ENCODE measurements at places on chromosomes 1 and 21. TPM values are rescaled to one million over a fixed set of nuclear protein-coding genes. Genes with fewer than 3 reads are reported as not detected.

GRCh38 chr1:40661678-40662077 lies 3.8 kb downstream of the RIMS3 start:
- no peak for DNase-seq

- DNase-seq, result no peak
Observed at GRCh38 chr1:165551469-165551868, 7.7 kb downstream of the LRRC52 start.

The TMEM52 gene
- total RNA-seq, result 1.9 TPM

The GUCA2B gene
- total RNA-seq, result not detected

The TRIM67 gene
- total RNA-seq, result not detected

The NUP210L gene
- 0.10 TPM for total RNA-seq

The PCP4 gene
- 4.1 TPM for total RNA-seq
